ENCODE measurements at places on chromosomes 12 and 14.

DNA sequence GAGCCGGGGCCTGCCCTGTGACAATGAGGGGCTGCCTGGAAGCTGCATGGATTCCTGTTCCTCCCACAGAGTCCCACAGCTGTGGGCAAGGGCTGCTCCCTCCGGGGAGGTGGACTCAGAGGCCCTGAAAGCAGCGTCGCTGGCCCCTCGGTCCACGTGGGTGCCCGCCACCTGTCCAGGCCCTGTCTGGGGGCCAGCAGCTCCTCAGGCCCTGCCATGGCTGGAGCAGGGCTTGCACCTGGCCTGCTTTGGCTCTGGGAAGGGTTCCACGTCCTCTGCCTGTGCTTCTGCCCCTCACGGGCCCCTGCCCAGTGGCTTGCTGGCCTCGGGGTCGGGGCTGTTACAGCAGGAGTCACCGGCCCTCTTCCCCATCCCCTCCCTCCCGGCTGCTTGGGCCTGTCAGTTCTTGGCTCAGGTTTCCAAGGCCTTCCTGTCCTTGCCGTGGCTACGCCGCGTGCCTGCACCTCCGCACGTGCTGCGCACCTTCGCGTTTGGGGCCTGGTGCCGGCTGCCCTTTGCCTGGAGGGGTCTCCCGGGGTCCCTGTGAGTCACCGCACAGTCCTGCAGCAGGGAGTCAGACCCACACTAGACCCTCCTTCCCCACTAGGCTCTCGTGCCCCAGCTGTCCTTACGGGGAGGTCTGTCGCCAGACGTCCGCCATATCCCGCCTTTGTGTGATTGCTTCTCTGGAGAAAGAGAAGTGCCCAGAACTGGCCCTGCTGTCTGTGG is 5.8 kb downstream of the FBRSL1 start:
- DNase-seq = no peak

- no peak for DNase-seq
These were observed 92.3 kb upstream of the SLCO1C1 start for GRCh38 chr12:20602641-20603391.

GRCh38 chr12:65414526-65414925 is 136.0 kb downstream of the MSRB3 start:
- DNase-seq = no peak

GRCh38 chr14:75577729-75578101 is 705 bp upstream of the FLVCR2 start:
- peak; percentile 78 for DNase-seq

DNA sequence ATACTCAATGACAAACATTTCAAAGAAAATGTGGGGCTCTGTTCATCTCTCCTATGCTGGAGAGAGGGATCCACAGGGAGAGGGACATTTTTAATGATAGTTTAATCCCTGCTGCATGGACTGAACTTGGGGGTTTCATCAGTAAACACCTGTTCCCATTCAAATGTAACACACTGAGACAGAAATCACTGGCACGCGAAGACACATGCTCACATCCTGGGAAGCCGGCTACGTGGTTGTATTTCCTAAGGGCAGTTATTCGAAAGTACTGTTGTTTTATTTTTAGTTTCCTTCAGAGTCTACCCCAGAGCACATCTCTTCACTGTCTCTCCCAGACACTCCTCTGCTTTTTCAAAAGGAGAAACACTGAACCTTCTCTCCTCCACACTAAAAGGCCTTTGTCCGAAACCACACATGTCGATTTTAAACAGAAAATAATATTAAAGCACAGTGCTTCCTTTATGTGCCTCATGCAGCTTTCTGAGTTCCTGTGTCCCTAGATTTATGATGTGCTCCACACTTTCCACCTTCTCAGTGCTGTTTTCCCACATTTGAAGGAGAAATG is 52.8 kb downstream of the PTHLH start:
- DNase-seq = no peak

All from DMS79 (cell line).